RPMI7951 (cell line): ENCODE measurements at places on chromosomes 6 and 20.
A peak's percentile ranks its signal among the peaks of the same experiment; 100 is the strongest.

DNA sequence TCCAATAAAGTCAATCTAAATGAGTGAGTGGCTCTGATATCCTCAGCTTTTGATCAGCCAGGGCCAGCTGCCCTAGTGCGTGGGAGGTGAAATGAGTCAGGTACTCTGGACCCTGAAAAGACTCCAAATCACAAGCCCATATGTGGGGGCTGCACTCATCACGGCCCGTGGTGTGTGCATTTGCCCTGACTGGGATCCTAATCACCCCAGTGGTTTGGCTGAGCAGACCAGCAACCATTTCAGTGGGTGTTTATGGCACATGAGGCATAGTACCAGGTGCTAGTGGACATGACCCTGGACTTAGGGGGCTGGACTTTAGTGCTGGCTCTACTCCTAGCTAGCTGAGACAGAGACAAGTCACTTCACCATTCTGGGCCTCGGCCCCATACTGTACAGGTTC is 39.4 kb downstream of the SCML4 start:
- DNase-seq = peak; percentile 37

DNA sequence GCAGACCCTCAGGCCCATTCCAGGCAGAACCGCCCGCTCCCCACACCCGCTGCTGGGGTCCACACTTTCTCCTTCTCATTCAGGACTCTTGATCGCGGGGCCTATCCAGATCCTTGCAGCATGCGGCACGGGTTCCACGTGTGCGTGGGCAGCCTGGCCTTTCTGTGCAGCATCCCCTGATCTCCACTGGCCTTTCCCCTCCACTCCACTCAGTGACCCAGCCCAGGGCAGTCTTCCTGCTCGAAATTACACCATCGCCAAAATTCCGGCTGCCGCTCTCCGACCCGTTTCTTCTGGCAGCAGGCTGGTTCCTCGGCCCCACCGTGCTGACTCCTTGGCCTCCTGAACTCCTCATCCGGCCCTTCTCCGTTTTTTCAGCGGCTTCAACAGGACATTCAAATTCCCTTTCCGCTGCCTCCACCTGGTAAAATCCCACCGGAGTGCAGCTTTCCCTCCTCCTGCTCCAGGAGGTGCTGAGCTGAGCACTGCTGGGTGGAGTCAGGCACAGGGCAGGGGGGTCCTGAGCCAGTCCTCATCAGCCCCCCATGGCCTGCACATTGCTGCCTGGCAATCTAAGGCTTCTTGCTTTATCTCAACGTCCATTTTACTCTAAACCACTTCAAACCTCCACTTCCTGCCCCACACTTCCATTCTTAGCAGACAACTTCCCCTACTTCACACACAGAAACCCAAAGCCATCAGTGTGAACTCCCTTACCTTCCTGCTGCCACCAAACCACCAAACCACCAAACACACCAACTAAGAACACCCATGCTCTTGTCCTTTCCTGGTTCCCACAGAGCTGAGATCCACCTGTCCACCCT is 9.0 kb downstream of the SFT2D1 start:
- no peak for DNase-seq

DNA sequence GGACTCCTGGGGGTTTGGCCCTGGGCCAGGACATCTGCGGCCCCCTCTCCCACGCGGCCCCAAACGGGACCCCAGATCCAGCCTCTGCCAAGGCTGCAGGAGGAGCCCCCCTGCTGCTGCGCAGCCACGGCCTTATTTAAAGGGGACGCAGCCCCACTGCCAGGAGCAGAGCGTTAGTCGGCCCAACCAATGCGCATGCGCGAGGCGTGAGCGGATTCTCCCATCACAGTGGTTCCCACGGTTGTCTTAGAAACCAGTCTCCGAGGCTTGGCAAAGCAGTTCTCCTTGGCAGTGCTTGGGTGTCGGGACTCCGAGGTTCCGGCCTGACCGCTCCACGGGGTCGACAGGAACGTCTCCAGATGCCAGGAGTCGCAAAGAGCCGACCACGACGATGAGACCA is 288.3 kb upstream of the ZNF337 start:
- DNase-seq = peak; percentile 83

DNA sequence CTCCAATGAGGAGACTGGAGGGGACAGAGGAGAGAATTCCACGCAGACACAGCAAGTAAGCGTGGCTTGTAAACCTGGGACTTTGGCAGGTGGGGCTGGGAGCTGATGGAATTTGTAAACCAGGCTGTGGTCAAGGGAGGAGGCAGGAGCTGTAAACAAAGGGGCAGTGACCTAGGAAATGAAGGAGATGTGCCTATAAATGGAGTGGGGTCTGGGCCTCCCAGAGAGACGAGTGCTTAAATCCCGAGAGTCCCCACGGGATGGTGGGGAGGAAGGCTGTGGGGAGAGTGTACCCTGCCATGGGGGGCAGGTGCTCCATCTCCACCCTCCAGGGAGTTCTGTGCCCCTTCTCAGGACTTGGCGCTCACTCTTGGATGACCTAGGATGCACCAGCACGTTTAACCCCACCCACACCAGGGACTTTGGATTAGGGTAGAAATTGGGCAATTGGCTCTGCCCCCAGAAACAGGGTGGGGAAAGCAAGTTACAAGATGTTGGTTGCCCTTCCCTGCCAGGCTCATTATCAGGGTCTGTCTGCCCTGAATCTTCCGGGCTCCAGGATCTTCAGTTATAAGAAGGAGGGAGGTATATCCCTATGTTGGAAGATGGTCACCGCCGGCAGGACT is 4.0 kb upstream of the DHX16 start:
- DNase-seq = no peak

DNA sequence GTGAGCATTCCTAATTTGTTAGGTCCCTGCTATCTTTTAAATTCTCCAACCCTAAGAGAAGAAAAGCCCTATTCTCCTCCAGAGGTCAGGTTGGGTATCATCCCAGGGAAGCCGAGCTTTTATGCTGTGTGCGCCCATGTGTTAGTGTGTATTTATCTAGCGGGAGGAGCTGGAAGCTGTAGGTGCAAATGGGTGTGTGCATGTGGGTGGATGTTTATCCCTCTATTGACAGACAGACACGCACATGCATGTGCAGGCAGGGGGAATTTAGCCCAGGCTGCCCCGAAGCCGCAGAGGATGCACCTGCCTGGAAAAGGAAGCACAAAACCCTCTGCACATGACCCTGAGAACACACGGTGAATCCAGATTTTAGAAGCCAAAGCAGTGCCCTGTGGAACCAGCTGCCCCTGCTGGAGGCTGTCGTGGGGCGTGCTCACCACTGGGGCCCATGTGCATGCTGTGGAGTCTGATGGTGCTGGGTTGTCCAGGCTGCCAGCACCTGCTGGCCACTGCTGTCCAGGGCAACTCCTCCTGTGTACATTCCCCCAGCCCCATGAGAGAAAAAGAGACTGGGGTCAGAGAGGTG is 397.5 kb downstream of the TAF4 start:
- DNase-seq = no peak

DNA sequence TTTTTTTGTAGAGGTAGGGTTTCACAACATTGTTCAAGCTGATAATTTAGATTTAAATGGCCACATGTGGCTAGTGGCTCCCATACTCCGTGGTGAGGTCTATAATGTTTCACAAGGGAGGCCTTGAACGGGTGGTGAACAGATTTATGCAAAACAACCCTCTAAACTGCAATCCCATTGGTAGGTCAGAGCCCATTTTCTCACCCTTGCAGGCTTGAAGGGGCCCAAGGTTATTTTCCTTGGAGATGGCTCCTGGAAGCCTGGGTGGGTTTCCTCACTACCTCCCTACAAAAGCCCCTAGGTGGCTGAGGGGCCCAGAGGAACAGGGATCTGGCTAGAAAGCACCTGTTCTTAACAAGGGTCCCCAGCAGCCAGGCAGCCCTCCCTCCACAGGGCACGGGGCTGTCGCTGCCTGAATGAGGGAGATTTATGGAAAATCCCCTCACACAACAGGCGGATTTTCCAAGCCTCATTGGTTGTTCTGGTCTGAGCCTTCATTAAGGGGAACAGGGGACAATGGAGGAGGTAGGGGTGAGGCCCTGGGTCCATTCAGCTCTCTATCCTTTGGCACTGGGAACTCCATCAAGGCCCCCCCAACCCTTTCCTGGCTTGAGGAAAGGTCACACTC is 64.6 kb downstream of the VEGFA start:
- DNase-seq = no peak

DNA sequence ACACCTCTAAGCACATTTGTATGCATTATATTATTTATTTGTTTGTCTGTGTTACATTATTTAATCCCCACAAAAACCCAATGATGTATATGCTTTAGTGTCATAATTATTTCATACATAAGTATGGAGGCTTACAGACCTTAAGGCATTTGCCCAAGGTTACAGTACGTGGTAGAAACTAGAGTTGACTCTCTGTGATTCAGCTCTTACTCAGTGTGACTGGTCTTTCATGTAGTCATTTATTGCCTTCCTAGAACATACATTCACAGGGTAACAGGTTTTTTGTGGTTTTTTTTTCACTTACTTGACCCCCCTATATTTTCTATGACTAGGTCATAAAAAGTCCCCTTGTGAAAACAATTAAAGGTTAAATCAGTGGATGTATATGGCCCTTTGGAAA is 566.8 kb downstream of the TFAP2A start:
- DNase-seq = no peak

- DNase-seq = peak; percentile 90
Measured at GRCh38 chr6:25883991-25884390, 9.9 kb upstream of the SLC17A3 start.

GRCh38 chr20:50409495-50409894 is 100.7 kb upstream of the PTPN1 start:
- no peak for DNase-seq

DNA sequence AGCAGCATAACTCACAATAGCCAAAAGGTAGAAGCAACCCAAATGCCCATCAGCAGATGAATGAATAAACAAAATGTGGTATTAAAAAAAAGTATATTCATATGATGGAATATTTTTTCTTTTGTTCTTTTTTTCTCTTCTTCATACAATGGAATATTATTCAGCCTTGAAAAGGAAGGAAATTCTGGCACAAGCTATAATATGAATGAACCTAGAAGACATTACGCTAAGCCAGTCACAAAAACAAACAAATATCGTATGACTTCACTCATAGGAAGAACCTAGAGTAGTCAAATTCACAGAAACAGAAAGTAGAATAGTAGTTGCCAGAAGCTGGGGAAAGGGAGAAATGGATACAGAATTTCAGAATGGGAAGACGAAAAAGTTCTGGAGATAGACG is 63.7 kb downstream of the RBL1 start:
- no peak for DNase-seq

- DNase-seq = peak; percentile 38
Measured at GRCh38 chr6:55069132-55069781, 105.1 kb upstream of the HCRTR2 start.

DNA sequence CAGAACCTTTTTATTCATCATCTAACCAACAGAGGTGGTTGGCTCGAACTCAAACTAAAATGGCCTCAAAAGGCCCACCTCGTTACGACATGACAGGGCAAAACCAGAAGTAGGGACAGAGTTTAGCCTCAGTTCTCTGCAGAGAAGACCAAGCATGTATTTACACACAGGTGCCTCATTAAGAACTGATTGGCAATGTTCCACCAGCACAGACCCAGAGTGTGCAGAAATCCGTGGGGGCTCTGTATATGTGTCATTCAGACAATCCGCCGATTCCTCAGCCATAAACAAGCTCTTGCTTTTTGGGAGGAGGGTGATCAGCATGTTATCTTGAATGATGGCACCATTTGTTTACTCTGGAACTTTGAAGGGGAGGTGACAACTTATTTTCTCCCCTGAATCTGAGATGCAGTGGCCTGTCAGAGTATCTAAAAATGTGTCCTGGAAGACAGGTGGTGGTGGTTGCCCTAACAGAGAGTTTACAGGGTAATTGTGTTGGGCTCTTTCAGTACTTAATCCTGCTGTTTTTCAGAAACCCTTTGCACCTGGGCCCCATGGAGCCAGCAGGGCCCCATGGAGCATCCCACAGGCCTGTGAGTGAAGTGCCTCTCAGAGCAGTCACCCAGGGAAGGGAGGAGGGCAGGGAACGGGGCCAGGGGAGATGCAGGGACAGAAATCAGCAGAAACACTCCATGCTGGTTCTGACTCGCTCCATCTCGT is 29.1 kb upstream of the C20orf203 start:
- DNase-seq = no peak

- DNase-seq = peak; percentile 40
Measured at GRCh38 chr20:50969435-50969834, 10.8 kb downstream of the MOCS3 start.

DNA sequence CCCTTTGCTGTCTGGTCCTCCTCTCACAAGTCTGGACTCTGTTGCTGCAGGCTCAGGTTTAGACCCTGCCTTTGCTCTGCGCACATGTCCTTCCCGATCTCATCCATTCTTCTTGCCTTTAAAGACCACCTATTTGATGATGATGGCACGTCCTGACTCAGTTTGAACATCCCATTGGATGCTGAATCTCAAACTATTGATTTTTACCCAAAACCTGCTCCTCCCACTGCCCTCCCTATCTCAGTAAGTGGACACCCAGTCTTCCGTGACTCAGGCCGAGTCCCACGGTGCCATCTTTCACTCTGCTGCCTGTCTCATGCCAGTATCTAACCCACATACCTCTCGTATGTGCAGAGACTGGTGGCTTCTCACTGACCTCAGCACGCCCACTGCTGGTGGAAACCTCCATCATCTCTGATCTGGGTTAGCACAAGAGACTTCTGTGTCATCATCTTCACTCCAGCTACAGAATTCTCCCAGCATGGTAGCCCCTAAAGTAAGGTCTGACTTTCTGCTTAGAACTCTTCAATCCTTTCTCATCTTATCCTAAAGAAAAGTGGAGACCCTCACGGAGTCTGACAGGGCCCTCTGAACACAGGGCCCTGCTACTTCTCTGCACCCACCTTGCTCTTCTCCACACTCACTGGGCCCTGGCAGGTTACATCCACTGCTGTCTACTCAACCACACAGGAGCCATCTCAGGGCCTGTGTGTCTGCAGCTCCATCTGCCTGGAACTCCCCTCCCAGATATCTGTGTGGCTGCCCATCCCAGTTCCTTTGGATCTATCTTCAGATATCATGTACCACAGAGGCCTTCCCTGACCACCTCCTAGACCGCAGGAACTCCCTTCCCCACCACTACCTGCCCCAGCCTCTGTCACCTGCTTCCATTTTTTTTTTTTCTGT is 387.1 kb upstream of the AGPAT4 start:
- peak; percentile 20 for DNase-seq

GRCh38 chr6:134021396-134022122 is 30.9 kb downstream of the SLC2A12 start:
- no peak for DNase-seq

DNA sequence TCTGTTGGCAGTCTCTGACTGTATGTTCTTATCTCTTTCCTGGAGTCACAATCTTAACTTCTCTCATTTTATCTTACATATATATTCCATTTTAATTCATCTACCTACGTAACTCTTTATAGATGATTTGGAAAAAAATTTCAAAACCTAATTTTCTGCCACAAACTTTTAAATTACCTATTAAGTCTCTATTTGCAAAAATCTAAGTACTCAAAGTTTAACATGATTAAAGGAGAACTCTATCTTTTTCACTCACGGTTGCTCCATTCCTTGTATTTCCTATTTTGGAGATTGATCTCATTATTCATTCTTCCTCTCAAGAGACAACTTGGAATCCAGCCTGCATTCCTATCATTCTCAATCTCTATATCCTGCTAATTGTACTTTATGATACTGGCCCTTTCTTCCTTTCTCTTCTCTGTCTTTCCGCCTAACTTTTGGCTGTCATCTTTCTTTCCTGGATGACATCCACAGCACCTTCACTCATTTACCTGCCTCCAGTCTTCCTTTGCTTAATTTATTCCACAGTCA is 1071.1 kb upstream of the CITED2 start:
- peak; percentile 77 for DNase-seq
